CD4-positive, alpha-beta memory T cell (primary cell): ENCODE measurements at places on chromosomes 7 and 10. TPM values are rescaled to one million over a fixed set of nuclear protein-coding genes. Genes with fewer than 3 reads are reported as not detected.

DNA sequence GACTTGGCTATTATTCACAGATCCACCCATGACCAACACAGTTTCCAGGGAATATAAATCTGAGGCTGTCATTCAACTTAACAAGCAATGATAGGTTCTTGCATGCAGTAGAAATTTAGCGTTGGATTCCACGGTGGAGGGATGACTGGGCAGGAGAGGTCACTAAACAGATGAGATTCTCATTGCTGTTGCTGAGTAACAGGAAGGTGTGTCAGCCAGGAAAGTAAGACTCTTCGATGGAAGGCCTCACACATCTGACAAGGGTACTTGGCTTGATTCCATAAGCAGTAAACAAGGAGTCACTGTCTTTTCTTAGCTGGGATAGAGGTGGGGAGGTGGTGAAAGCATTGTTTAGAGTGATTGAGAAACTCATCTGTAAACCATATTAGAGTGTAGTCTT, 1152.0 kb downstream of the SORCS3 start:
- DNase-seq: no peak
- H3K4me1 ChIP-seq: no peaks in the 10 kb centered on the region
- H3K36me3 ChIP-seq: no peaks in the 10 kb centered on the region
- no peaks in the 10 kb centered on the region for H3K27me3 ChIP-seq

DNA sequence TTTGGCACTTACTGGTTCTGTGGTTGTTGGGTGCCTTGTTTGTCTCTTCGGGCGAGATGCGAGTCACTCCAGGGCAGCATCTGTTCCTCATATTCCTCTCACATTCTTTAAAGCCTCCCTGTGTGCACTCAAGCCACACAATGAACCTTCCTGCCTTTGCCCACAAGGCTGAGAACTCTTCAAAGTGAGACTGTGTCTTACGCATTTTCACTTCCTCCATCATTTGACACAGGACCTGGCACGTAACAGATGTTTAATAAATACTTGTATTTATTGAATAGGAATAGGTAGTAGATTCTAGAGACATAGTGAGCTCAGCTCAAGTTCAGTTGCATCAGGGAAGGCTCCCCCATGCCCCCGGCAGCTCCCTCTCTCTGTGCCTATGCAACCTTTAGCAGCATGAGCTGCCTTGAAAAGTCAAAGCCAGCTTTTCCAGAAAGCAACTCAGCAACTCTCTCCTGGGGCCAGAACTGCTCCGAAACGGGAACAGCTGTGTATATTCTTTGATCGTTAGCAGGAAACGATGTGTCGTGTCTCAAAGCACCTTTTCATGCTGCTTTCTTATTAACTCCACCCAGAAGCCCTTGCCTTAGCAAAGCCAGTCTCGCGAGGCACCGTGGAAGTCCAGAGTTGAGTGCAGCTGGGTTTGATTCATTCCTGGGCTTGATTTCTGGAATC, 97.5 kb downstream of the PFKFB3 start:
- H3K36me3 ChIP-seq: no peaks in the 10 kb centered on the region
- H3K27me3 ChIP-seq: no peaks in the 10 kb centered on the region
- H3K4me3 ChIP-seq: no peak overlapping the region
- DNase-seq: peak; percentile 71
- H3K27ac ChIP-seq: peak overlapping the region; percentile 27

DNA sequence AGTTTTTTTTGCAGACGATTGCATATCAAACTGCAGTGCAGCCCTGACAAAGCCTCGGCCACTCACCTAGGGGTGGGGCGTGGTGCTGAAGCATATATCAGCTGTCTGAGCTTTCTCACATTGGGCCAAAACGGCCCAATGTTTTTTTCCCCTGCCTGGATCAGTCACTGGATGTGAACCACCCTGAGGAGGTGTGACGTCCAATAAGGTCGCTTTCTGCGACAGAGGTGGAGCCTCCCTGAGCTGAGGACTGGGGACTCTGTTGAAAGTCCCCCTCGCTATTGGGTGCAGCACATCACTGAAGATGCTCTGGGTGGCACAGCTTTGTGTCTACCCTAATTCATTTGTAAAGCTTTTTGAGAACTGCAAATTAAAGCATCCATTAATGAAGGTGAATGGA, 60.9 kb downstream of the SEM1 start:
- H3K36me3 ChIP-seq: no peaks in the 10 kb centered on the region
- no peaks in the 10 kb centered on the region for H3K4me1 ChIP-seq
- no peak overlapping the region for H3K4me3 ChIP-seq

GRCh38 chr10:132249226-132249724, 58.5 kb downstream of the STK32C start:
- no peaks in the 10 kb centered on the region for H3K4me1 ChIP-seq
- DNase-seq: no peak
- H3K27me3 ChIP-seq: no peaks in the 10 kb centered on the region

DNA sequence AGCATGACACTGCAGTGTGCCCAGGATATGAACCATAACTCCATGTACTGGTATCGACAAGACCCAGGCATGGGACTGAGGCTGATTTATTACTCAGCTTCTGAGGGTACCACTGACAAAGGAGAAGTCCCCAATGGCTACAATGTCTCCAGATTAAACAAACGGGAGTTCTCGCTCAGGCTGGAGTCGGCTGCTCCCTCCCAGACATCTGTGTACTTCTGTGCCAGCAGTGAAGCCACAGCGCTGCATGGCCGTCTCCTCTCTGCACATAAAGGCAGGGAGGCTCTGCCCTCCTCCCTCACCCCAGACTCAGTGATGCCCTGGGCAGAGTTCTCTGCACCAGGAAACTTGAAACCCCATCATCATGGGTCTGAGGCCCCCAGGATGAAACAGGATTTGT, 70.7 kb upstream of the PRSS58 start:
- no peaks in the 10 kb centered on the region for H3K36me3 ChIP-seq
- DNase-seq: no peak
- H3K27me3 ChIP-seq: no peaks in the 10 kb centered on the region
- H3K4me1 ChIP-seq: peaks cover 11% of the 10 kb centered on the region
- no peak overlapping the region for H3K4me3 ChIP-seq

DNA sequence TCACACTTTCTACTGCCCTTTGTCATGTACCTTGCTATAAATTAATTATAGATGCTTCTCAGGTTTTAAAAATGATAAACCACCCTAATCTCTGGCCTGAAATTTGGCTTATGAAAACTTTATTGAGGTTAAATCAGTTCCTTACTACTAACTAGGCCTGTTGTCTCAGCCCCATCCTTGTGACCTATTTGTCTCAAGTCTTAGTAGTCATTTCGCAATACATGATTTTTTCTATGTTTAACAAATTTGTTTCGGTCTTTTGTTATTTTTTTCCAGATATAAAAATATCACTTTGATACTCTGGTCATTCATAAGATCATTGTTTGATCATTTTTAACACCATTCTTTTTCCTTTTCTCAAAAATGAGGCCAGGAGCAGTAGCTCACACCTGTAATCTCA, 411.6 kb downstream of the GFRA1 start:
- H3K36me3 ChIP-seq: no peaks in the 10 kb centered on the region
- no peak for DNase-seq
- no peak overlapping the region for H3K27ac ChIP-seq

- no peak overlapping the region for H3K4me3 ChIP-seq
- no peaks in the 10 kb centered on the region for H3K27me3 ChIP-seq
- peaks cover 9% of the 10 kb centered on the region for H3K4me1 ChIP-seq
- no peak for DNase-seq
Observed at GRCh38 chr10:70324339-70324861, 40.6 kb upstream of the NPFFR1 start.

DNA sequence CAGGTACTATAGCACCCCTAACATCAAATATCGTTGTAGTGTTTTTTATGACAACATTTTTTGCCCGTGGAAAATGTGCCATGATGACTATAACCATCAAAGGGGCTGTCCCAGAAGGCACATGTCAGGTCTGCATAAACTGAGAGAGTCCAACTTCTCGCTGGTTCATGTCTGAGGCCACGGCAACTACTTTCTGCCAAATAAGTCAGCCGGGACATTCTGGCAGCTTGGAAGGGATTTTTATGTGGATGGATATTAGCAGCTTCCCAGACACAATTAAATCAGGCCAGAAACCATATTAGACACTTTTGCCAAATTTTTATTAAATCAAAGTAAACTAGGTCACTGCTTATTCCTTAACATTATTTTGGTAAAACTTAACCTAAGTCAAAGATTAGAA, 477.4 kb upstream of the FZD8 start:
- H3K4me3 ChIP-seq: no peak overlapping the region
- H3K27me3 ChIP-seq: no peaks in the 10 kb centered on the region
- H3K36me3 ChIP-seq: no peaks in the 10 kb centered on the region
- H3K4me1 ChIP-seq: no peaks in the 10 kb centered on the region

DNA sequence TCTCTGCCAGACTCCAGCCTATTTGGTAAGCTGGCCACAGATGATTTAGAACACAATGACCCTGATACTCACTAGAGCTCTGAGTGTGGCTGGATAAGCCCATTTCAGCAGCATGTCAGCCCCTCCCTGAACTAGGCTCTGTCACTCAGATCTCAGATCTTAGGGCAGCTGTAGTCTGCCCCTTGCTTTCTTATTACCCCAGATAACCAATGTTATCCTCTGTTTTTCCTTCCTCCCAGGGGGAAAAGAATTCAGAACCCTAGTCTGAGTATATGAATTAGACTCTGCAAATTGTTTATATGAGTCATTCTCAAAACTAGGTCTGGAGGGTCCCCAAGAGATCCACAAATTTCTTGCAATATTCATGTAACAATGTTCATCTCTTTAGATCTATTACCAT, 286.2 kb downstream of the KCNMA1 start:
- H3K27me3 ChIP-seq: no peaks in the 10 kb centered on the region
- no peak overlapping the region for H3K4me3 ChIP-seq
- no peak for DNase-seq

GRCh38 chr7:133983685-133984419, 143.3 kb upstream of the LRGUK start:
- no peaks in the 10 kb centered on the region for H3K36me3 ChIP-seq
- H3K4me1 ChIP-seq: no peaks in the 10 kb centered on the region
- H3K4me3 ChIP-seq: no peak overlapping the region
- no peak overlapping the region for H3K27ac ChIP-seq

GRCh38 chr7:130384841-130385599, 4.7 kb downstream of the CPA1 start:
- H3K27ac ChIP-seq: no peak overlapping the region
- H3K36me3 ChIP-seq: no peaks in the 10 kb centered on the region
- no peaks in the 10 kb centered on the region for H3K27me3 ChIP-seq
- no peak overlapping the region for H3K4me3 ChIP-seq
- no peak for DNase-seq

PLXNA4 gene
- total RNA-seq: 0.06 TPM

CDCA7L gene
- 17.2 TPM for total RNA-seq

TOMM7 gene
- 701 TPM for total RNA-seq

SMO gene
- total RNA-seq: not detected

BBS9 gene
- total RNA-seq: 27.0 TPM

ENTPD1 gene
- 1.6 TPM for total RNA-seq
